ENCODE measurements at places on chromosomes 12 and 14.

- no peak for DNase-seq
These were observed 325.9 kb downstream of the ADAMTS20 start for GRCh38 chr12:43226151-43226550.

DNA sequence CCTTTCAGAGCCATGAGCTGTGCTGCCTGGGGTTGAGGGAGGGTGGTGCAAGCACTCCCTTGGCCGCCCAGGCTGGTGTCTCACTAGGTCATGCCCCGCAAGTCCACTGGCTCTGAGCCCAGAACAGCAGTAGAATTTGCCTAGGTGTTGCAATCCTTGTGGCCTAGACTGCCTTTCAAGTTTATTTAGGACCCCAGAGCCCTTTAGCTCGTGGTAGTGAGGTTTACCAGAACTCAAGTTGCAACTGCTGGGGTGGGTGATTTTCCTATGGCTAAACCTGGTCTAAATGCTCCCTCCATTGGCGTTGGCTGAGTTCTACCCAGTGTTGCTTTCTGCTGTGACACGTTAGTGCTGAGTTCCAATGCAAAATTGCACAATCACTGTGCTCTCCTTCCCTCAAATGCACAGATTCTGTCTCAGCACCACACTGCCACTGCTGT, 287.2 kb downstream of the BCAT1 start:
- no peak for DNase-seq

- no peak for DNase-seq
These were observed 8.0 kb upstream of the POP5 start for GRCh38 chr12:120588948-120589930.

DNA sequence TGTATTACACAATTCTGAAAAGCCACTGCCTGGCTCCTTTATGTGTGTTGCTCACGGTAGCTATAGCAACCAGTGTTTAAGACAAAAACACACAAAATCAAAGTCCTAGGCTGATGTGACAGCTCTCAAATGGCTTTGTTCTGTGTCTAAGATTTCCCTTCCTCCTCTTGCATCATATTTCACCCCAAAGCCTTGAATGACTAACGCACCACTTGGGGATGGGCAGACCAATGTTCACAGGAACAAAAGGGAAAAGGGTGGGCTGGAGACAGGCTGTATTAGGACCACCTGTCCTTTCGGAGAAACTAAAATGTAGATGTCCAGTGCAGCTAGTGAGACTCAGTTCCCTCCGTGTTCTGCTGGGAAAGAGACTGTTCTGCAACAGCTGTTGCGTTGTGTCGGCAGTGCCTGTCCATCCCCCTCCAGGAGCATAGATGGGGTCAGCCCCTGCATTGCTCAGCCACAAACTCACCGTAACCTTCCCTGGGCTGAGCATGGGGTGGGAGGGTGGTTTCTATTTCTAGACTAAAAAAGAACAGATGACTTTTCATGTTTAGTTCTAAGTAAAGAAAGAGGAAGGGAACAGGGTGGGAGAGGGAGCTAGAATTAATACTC, 26.8 kb upstream of the DAAM1 start:
- DNase-seq = peak; percentile 10

DNA sequence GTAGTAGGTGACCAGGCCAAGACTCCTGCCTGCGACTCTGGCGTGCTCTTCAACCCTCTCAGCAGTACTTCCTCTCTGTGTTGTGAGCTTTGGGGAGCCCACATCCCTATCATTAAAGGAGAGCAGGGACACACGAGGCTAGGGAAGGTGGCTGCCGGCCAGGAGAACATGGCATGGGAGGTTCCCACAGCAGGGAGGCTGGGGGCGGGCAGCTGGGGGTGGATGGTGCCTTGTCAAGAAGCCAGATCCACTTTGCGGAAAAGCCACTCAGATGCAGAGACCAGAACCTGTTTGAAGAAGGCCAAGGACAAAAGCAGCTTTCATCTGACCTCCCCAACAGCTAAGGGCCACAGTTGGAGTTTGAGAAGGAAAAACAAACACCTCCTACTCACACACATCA, 198.6 kb downstream of the BCL11B start:
- no peak for DNase-seq

- no peak for DNase-seq
These were observed 153.9 kb downstream of the PRKCH start for GRCh38 chr14:61475316-61475715.

GRCh38 chr12:32437095-32437515, 37.7 kb downstream of the FGD4 start:
- no peak for DNase-seq

DNA sequence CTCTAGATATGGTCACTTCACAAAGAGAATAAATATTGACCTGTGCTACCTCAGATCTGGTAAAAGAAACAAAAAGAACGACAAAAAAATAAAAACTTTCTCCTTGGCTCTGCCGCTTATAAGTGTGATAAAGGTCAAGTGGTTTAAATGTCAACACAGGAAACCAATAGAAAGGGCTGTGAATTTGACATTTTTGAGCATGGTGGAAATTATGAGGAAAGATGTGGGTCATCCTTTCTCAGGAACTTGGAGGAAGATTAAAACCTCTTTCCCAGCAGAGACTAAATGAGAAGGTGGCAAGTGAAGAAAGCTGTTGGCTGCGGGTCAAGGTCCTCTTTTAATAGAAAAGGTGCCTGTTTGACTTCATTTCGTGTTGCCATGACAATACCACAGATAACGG, 28.2 kb downstream of the TESPA1 start:
- DNase-seq = no peak

GRCh38 chr14:56065621-56066290, 52.5 kb upstream of the PELI2 start:
- DNase-seq = no peak

- no peak for DNase-seq
These were observed 4.0 kb upstream of the NAA25 start for GRCh38 chr12:112112409-112113133.

- DNase-seq = no peak
These were observed 238.8 kb upstream of the RGS6 start for GRCh38 chr14:71693381-71693780.

GRCh38 chr12:88519802-88520435, 60.4 kb downstream of the KITLG start:
- no peak for DNase-seq

DNA sequence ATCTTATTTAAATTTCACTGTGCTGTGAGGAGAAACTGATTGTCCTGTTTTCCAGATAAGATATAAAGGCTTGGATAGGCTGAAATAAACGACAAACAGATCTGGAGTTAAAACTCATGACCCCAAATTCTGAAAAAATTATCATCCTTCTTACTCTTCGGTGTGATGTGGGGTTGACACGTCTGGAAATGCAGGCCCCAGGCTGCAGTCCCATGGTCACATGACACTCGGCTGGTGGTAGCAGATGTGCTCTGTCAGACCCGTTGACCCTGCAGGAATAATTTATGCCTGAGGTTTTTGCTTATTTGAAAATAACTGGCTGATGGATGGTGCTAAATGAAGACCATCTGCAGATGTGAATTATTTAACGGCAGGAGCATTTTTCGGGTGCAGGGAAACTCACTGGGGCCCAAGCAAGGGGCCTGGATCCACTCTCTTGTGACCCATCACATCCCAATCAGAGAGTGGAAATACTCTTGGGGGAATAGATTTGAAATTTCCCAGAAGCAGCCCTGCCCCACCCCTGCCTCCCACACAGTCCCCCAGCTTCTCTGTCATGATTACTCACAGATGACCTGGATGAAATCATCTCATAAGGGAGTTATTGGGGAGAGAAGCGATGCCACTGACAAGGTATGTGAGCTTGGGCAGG, 47.7 kb upstream of the CMKLR1 start:
- no peak for DNase-seq

DNA sequence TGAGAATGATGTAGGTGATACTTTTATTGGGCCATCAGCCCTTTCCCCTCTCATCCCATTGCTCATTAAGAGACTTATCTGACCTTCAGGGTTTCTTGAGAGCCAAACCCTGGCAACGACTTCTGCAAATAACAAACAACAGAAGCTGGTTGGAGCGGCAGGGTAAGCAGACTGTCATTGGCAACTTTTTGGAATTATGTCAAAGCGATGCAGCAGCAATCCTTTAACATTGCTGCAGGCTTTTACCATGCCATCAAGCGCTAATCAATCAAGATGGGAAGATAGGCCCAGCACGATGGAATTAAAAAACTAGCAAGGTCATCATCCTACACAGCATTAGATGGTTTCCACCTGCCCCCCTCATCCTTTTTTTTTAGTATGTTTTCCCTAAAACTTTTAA, 406.1 kb upstream of the PDE3A start:
- DNase-seq = no peak

DNA sequence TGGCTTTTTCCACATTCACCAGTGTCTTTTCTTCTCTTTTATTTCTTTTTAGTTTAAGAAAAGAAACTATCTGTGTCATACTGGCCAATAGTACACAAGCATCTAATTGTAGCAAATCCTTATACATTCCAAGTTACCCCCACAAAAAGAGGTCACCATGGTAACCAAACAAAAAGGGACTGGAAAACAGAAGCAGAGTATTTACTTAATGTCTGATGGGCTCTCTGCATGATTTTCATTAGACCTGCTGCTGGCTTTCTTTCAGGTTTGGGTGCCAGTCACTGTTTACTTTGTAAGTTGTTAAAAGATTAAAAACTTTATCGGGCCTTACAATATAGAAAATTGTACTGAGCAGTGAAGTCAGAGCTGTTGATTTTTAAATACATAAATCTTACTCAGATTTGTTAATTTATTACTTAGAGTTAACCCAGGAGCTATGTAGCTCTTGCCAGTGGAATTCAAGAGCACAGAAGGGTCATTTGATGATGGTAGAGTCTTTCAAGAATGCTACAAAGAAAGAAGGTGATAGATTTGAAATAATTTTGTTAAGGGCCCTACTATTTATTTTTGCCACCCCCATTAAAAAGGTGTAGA, 123.9 kb downstream of the BRMS1L start:
- DNase-seq = no peak

DNA sequence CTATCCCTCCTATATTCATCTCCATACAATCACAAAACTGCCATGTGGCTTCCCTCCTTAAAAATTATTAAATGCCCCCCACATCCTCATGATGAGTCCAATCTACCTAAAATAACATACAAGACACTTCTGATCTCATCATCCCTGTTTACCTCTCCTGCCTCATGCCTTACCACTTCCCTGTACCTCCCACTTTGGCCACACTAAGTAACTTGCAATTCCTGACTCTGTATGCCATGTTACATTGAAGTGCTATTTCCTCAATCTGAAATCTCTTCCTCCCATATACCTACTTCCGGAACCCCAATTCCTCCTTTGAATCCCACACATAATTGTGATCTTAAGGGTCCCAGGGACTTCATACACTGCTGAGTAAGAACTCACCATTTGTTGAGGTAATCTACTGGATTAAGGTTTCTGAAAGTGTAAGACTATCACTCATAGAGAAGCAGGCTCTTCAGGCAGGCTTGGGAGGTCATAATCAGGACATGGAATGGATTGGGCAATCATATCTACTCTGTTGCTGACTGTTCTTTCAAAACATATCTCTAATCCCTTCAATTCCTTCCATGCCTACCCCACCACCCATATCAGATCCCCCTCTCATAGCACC, 117.6 kb upstream of the PLEKHG7 start:
- no peak for DNase-seq

GRCh38 chr14:80381807-80382363, 170.6 kb upstream of the DIO2 start:
- no peak for DNase-seq

- no peak for DNase-seq
These were observed 4.4 kb upstream of the HOXC9 start for GRCh38 chr12:53995378-53996239.

DNA sequence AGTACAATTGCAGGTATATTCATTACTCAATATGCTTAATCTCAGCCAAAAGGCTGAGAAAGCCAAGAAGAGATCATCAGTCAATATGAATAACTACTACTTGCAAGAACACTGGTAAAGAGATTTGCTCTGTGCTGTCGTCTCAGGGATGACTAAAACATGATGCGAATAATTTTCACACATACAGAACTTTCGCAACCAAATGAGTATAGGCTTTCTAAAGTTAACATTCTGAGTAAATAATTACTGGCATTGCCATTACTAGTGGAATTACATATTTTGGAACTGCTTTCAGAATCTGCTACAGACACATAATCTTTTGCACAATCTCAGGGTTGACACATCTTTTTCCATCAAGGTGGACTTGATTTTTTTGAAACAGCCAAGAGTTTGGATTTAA, 24.7 kb downstream of the NCKAP1L start:
- DNase-seq = peak; percentile 28

DNA sequence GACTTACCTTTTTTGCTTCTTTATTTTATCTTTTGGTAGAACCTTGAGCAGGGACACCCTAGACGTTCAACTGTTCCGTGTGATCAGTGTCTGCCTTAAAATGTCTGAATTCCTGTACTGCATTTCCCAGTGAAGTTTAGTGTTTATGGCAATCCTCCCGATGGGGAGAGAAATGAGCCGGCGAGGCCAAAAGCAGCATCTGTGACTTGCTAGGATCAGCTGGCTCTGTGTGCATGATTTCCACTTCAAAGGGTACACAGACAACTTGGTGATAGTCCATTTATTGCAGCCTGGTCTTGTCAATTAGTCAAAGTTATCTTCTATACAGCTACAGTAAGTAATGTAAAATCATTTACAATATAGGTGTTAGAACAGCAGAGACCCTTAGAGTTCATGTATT, 768.5 kb downstream of the DIO2 start:
- no peak for DNase-seq

- DNase-seq = no peak
These were observed 162.7 kb downstream of the GRIP1 start for GRCh38 chr12:66516133-66516532.

GRCh38 chr12:115936997-115937916, 340.2 kb downstream of the MED13L start:
- no peak for DNase-seq

DNA sequence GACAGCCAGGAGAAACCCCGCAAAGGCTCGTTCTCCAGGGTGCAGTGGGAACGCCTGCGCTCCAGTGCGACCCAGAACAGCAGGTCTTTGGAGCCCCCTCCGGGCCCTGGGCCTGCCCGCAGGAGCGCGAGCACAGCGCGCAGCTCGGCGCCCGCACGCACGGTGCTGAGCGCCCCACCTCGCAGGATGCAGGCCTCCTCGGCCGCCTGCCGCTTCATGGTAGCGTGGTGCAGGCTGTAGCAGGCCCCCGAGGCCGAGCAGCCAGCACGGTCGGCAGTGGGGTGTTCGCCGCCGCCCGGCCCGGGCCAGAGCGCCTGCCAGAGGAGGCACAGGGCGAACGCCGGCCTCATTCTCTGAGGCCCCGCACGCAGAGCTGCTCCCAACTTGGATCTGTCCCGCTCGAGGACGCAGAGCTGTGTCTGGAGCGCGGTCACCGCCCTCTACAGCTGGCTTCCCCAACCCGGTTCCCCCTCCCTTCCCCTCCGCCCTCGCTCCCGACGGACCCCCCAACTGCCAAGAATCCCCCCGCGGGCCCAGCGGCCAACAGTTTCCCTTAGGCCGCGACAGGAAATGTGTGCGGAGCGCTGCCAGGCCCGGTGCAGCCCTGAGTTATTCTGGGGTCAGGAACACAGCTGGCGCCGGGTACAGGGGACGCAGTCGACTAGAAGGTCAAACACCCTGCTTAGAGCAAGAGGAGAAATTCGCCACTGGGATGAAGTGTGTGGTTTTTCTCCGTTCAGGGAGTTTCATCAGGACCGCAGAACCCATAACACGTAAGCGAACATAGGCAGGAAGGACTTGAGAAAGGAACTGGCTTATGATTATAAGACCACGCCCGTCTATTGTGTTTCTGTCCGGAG, at the start of gene CLEC14A:
CLEC14A (minus strand) TSS at position 421 of the 860 bp plus-strand sequence; CDS start at position 350, 71 bp downstream.
- DNase-seq = no peak

- no peak for DNase-seq
These were observed 29.9 kb downstream of the ZBTB42 start for GRCh38 chr14:104830781-104831180.

GRCh38 chr12:59182191-59182590, 261.9 kb upstream of the LRIG3 start:
- peak; percentile 30 for DNase-seq
